Mesendoderm (in vitro differentiated cells): ENCODE measurements at places on chromosomes 5 and 9.

DNA sequence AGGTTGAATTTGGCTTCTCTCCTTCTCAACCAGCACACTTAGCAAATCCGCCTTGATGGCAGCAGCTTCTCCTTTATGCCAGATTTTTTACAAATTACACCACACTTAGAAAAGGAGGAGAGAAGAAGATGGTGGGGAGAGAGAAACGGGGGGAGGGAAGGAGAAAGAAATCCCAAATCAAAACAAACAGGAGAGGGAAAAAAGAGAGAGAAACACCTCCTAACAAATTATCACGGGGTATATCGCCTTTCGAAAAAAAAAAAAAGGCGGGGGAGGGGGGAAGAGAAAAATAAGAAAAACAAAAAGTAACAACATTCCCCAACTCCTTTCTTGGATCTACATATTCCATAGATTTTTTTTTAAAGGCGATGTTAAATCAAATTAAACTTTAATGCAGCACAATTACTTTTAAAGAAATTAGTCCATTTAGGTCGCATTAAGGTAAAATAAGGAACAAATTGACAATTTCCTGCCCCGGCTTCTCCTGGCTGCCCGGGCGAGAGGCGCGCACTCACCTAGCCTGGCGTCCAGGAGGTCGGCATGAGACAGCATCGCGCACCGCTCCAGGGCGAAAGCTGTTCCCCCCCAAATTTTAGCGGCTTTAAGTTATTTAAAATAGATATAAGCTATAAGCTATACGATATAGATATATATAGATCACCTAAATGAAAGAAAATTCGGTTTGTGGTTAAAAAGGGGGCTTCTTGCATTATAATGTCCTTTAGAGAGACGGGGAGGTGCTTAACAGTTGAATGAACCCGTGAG, at the start of gene OTP:
TSS of gene OTP (minus strand) at position 716 of the 765 bp plus-strand sequence. CDS start at position 552, 164 bp downstream.
- H3K4me1 ChIP-seq = peaks cover 2% of the 10 kb centered on the region
- no peak within 1 kb of the TSS for H3K4me3 ChIP-seq
- no peak within 1 kb of the TSS for H3K27ac ChIP-seq
- peaks cover 62% of the 10 kb centered on the region for H3K27me3 ChIP-seq
- peak; percentile 18 for DNase-seq
- H3K36me3 ChIP-seq = no peaks in the 10 kb centered on the region

- no peak for DNase-seq
- H3K27ac ChIP-seq = no peak overlapping the region
- H3K4me1 ChIP-seq = no peaks in the 10 kb centered on the region
- H3K27me3 ChIP-seq = no peaks in the 10 kb centered on the region
- no peaks in the 10 kb centered on the region for H3K36me3 ChIP-seq
These were observed 692 bp downstream of the C1QTNF3 start for GRCh38 chr5:34042321-34042720.

DNA sequence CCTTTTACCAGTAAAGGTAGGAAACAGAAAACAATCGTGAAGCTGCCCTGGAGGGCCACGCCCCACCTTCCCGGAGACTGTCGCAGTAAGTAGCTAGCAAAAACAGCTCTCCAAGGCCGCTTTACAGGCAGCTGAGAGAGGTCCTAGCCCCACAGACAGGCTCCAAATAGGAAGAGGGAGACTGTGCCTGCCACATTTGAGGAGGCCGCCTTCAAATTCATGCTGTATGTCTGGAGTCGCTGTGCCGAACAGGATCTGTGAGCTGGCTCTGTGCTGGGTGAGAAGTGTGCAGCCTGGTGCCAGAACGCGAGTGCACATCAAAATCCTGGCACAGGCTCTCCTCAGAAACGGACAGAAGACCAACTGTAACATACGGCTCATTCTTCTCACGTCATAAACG, 582.2 kb downstream of the CETN3 start:
- H3K36me3 ChIP-seq = no peaks in the 10 kb centered on the region
- no peaks in the 10 kb centered on the region for H3K27me3 ChIP-seq
- H3K4me3 ChIP-seq = no peak overlapping the region
- no peak overlapping the region for H3K27ac ChIP-seq

- H3K4me1 ChIP-seq = no peaks in the 10 kb centered on the region
- H3K27me3 ChIP-seq = no peaks in the 10 kb centered on the region
- no peaks in the 10 kb centered on the region for H3K36me3 ChIP-seq
These were observed 2.8 kb upstream of the PARP8 start for GRCh38 chr5:50663636-50664035.

GRCh38 chr9:84271921-84272556, 68.5 kb downstream of the SLC28A3 start:
- H3K36me3 ChIP-seq = no peaks in the 10 kb centered on the region
- no peak for DNase-seq

DNA sequence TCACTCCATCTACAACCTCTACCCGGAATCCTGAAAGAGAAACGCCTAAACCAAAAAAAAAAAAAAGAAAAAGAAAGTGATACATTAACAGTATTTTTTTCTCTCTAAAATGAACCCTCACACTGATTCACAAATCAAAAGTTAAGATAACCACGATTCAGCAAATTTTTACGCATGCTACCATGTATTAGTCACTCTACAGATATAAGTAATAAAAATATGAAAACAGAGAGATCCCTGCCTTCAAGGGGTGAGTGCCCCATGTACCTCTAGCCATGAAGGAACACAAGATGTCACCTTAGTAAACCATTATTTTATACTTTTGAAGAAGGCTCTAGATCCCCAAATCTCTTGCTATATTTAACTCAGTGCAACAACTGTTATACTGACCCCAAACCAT, 33.4 kb downstream of the CEMIP2 start:
- H3K27ac ChIP-seq = no peak overlapping the region
- peaks cover 8% of the 10 kb centered on the region for H3K36me3 ChIP-seq
- H3K27me3 ChIP-seq = no peaks in the 10 kb centered on the region
- no peak overlapping the region for H3K4me3 ChIP-seq
- DNase-seq = no peak

DNA sequence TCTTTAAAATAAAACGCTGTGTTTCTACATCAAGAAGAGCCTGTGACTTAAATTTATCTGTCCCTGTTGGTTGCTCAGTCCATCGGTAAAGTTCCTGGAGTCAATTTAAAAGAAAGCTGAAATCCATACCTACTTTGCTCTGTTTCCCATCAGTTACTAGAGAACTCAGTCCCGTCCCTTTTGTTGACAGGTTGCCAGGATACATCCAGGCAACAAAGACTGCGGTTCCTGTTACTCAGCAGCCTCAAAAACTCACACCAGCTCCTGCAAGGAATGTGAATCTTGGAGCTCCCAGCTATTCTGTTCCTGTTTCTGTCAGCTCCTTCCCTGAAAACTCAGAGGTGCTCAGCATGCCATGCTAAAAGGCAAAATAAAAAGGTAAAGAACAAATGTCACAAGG, at the start of gene ZNF474:
TSS of gene ZNF474 (plus strand) at position 241 of the 400 bp plus-strand sequence. CDS start 22,445 bp downstream, outside the sequence.
- H3K36me3 ChIP-seq = no peaks in the 10 kb centered on the region
- DNase-seq = peak; percentile 99
- H3K4me3 ChIP-seq = no peak within 1 kb of the TSS
- no peaks in the 10 kb centered on the region for H3K4me1 ChIP-seq
- H3K27ac ChIP-seq = no peak within 1 kb of the TSS

DNA sequence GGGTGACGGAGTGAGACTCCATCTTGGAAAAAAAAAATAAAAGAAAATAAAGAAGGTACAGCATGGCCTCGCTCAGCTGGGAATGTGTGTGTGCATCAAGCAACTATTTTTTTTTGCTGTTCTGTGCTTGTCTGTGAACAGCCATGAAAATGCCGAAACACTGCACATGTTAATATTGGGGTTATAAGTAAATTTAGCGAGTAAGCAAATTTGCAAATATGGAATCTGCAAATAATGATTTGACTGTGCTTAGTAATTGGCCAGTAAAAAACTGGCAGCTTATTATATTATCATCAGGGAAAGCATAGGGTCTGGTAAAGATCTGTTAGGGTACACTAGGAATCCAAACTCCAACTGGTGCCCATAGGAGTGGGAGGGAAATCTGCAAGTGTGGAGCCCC, 278.1 kb upstream of the KLF4 start:
- DNase-seq = no peak
- no peaks in the 10 kb centered on the region for H3K4me1 ChIP-seq
- H3K4me3 ChIP-seq = no peak overlapping the region
- H3K27me3 ChIP-seq = no peaks in the 10 kb centered on the region
- H3K36me3 ChIP-seq = no peaks in the 10 kb centered on the region

- H3K27me3 ChIP-seq = no peaks in the 10 kb centered on the region
- H3K4me3 ChIP-seq = no peak overlapping the region
These were observed 7.4 kb upstream of the SHC3 start for GRCh38 chr9:89185980-89186379.

- no peaks in the 10 kb centered on the region for H3K4me1 ChIP-seq
- DNase-seq = no peak
- H3K4me3 ChIP-seq = no peak overlapping the region
These were observed 365.7 kb upstream of the RIOK2 start for GRCh38 chr5:97548739-97549080.

DNA sequence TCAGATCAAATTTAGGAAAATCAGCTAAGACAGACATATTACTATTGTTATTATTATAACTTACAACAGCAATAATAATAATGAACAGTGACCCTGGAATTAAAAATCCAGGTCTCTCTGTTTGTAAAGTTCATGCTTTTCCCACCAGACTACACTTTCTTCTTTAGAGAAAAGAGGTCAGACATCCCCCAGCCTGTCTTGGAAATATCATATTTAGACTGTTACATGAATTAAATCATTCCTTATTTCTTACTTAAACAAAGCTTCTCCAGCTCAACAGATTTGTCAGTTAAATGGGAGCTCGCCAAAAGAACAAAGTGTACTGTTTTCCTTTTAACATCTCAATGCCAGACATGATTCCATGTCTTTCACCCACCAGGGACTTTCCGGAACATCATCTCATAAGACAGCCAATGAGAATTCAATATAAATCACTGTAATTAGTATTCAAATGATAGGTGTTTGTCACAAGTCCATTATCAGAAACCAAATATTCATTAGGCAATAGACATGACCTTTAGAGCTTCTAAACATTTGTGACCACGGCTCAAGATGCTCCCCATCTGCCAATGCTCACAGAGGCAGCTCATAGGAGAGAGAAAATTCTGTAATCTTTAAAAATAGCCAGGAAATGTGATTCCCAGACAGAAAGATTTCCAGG, 351.9 kb downstream of the ENC1 start:
- H3K27me3 ChIP-seq = no peaks in the 10 kb centered on the region
- H3K4me1 ChIP-seq = no peaks in the 10 kb centered on the region
- no peak overlapping the region for H3K4me3 ChIP-seq
- H3K27ac ChIP-seq = no peak overlapping the region
- H3K36me3 ChIP-seq = no peaks in the 10 kb centered on the region

DNA sequence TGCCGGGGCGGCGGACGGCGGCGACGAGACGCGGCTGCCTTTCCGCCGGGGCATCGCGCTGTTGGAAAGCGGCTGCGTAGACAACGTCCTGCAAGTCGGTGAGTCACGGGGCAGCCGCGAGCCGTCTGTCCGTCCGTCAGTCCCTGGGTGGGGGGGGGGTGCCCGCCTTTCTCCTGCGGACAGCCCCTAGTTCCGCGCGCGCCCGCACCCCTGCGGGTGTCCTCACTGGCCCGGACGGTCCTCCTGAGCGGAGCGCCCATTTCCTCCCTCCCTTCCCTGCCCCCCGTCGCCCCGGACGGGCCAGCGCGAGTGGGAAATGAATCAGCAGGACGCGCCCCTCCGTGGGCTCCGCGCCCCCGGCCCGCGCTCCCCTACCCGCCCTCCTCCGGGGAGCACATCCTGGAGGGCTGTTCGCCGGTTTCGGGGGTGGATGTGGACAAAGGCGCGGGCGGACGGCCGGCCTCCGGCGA, 828 bp downstream of the ZSWIM6 start:
- H3K27me3 ChIP-seq = peaks cover 2% of the 10 kb centered on the region
- H3K4me1 ChIP-seq = peaks cover 27% of the 10 kb centered on the region
- DNase-seq = peak; percentile 52
- H3K4me3 ChIP-seq = peak overlapping the region; percentile 58
- no peak overlapping the region for H3K27ac ChIP-seq

GRCh38 chr9:4590430-4591122, 71.5 kb upstream of the PLPP6 start:
- peak; percentile 63 for DNase-seq
- H3K27ac ChIP-seq = no peak overlapping the region
- H3K4me3 ChIP-seq = no peak overlapping the region
- no peaks in the 10 kb centered on the region for H3K27me3 ChIP-seq
- H3K36me3 ChIP-seq = no peaks in the 10 kb centered on the region

DNA sequence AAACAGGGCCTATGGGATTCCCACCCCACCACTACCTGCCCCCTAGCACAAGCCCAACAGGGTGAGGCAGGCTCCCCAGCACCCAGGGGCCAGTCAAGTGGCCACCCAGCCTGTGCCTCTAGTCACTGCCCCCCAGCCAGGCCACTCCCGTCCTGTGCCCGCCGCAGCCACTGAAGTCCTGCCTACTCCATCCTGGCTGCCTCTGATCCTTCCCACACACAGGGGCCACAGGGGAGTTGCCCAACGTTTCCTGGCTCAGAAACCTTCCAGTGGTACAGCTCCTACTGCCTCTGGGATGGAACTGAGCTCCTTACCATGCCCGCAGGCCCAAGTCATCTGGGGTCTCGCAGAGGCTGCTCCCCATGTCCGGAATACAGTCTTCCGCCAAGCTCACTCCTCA, 70.2 kb upstream of the STXBP1 start:
- no peaks in the 10 kb centered on the region for H3K27me3 ChIP-seq
- no peak for DNase-seq
- H3K36me3 ChIP-seq = no peaks in the 10 kb centered on the region
- no peak overlapping the region for H3K4me3 ChIP-seq
- H3K4me1 ChIP-seq = peaks cover 3% of the 10 kb centered on the region

DNA sequence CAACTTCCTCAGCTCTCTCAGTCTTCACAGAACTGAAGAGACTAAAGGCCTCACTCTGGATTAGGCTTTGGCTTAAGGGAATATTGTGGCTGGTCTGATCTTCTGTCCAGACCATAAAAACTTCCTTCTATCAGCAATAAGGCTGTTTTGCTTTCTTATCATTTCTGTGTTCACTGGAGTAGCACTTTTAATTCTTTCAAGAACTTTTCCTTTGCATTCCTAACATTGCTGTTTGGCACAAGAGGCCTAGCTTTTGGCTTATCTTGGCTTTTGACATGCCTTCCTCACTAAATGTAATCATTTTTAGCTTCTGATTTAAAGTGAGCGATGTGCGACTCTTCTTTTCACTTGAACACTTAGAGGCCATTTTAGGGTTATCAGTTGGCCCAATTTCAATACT, 88.7 kb upstream of the ACOT12 start:
- H3K27me3 ChIP-seq = no peaks in the 10 kb centered on the region
- no peaks in the 10 kb centered on the region for H3K4me1 ChIP-seq
- H3K4me3 ChIP-seq = no peak overlapping the region
- no peak overlapping the region for H3K27ac ChIP-seq

DNA sequence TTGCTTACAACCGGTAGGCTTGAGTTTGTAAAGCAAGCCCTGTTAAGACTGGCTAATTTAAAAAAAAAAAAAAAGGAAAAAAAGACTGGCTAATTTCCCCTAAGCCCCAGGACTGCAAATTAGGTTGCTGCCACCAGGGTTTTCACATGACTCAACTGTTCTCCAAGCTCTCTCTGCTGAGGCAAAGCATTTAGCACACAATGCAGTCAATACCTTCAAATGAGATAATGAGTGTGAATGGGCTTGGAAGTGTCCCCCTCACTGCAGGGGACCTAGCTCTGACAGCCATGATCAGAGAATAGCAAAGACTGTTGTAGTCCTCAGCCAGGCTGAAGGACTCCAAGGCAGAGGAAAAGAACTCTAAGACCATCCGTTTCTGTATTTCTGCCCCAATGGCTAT, 42.8 kb upstream of the ZSWIM6 start:
- peak overlapping the region; percentile 42 for H3K27ac ChIP-seq
- peaks cover 23% of the 10 kb centered on the region for H3K4me1 ChIP-seq
- DNase-seq = peak; percentile 99
- H3K36me3 ChIP-seq = no peaks in the 10 kb centered on the region
- H3K4me3 ChIP-seq = no peak overlapping the region
